Activated CD8-positive, alpha-beta memory T cell treated with anti-CD3 and anti-CD28 coated beads, Interleukin-2, amount 50 U/mL, for 48 hours (primary cell): ENCODE measurements at places on chromosomes 4 and X.

DNA sequence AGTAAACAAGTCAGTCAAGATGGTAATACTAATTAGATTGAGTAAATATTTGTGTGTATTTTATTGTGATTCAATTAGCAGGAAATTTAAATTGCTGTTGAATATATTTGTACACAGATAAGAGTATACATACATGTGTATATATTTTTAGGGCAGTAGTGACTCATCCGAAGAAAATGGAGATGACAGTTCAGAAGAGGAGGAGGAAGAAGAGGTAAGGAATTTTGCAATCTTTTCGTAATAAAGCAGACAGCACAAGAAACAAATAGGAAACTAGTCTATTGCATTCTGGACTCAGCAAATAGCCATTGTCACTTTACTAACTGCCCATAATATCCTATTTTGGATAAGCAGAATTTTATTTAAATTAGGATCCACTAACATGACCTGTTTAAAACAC is 6.6 kb downstream of the IBSP start:
- no peak for DNase-seq

- no peak for DNase-seq
These were observed 16.4 kb downstream of the BANK1 start for GRCh38 chr4:101806914-101807313.

DNA sequence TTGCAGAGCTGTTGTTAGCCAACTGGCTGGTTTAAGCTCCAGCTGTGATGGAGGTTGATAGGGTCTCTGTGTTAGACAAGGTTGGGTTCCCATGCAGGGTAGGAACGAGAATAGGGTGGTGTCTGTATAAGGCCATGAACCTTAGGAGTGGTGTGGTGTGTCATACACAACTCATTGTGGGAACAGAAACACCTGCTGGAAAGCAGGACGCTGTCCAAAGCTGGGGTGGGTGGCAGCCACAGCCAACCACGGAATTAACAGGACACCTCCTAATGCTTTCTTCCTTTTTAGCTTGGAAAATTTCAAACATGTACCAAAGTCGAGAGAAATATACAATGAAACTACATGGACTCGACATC is 94.4 kb downstream of the ARHGAP10 start:
- no peak for DNase-seq

GRCh38 chrX:71068044-71068918 is at the start of gene SNX12:
SNX12 (minus strand) TSS chrX:71068334; CDS start chrX:71068306, 28 bp downstream.
- DNase-seq: peak; percentile 88

- DNase-seq: no peak
These were observed 53.4 kb downstream of the LDB2 start for GRCh38 chr4:16844816-16845586.

DNA sequence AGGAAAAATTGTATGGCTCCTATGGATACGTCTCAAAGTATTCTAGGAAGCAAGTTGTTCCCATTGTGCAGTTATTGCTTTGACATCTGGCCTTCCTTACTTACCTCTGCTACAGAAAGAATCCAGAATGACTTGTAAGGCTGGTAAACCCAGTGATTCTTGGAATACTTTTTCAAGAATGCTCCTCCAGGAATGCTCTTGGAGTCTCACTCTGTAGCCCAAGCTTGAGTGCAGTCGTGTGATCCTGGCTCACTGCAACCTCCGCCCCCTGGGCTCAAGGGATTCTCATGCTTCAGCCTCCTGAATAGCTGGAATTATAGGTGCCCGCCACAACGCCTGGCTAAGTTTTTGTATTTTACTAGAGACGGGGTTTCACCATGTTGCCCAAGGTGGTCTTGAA is 38.1 kb downstream of the GAB1 start:
- no peak for DNase-seq

- no peak for DNase-seq
These were observed 13.7 kb downstream of the KLKB1 start for GRCh38 chr4:186240848-186241491.

- peak; percentile 65 for DNase-seq
These were observed 63.3 kb downstream of the AFAP1 start for GRCh38 chr4:7876201-7876875.

DNA sequence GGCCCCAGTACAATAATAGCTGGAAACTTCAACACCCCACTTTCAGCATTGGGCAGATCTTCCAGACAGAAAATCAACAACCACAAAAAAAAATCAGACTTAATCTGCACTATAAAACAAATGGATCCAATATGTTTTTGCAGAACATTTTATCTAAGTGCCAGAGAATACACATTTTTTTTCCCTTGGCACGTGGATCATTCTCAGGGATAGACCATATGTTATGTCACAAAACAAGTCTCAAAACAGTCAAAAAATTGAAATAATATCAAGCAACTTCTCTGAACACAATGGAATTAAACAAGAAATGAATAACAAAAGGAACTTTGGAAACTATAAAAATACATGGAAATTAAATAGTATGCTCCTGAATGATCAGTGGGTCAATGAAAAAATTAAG is 576.3 kb downstream of the PCDH19 start:
- DNase-seq: no peak

DNA sequence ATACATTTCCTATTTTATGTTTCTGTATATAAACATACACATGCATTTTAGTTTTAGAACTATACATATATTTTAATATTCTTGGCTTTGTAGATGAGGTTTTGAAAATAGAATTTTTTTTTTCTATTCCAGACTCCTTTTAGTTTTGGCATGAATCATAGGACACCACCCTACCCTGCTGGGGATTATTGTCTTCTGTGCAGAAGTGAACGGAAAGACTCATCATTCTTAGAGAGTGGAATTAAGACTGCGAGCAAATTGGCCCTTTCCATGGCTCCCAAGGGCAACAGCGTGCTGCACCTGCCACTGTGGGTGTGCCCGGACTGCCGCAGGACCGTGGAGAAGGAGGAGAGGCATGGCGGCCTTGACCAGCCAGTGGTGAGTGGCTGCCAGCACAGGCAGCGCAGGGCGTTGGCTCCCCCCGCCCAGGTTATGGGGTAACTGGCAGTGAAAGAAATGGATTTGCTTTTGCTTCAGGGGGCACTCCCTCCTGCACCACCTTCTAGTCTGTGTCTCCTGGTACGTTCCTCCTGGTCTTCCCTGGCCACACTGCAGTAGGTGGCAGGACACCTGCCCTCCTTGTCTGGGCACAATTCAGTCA is 59.6 kb downstream of the FAM193A start:
- DNase-seq: no peak

GRCh38 chrX:112341598-112341997 is 259.0 kb upstream of the TRPC5 start:
- DNase-seq: no peak

DNA sequence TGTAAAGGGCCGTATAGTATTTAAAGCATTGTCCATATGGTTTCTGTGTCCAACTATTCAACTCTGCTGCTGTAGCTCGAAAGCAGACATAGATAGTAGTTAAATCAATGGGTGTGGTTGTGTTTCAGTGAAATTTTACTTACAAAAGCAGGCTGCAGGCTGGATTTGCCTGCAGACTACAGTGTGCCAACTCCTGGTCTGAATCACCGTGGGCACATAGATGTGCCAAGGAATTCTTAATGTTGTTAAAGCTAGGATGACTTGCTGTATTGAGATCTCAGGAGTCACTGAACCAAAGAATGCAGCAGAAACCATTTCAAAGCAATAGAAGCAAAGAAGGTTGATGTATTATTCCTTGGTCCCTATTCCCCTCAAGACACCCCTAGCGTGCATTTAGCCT is 379.0 kb downstream of the STIM2 start:
- DNase-seq: no peak

GRCh38 chrX:46298821-46299220 is 246.4 kb downstream of the ZNF674 start:
- no peak for DNase-seq

- DNase-seq: no peak
These were observed 19.1 kb upstream of the CXCL6 start for GRCh38 chr4:73817341-73817740.

- no peak for DNase-seq
These were observed 350.8 kb upstream of the GRIA3 start for GRCh38 chrX:122833230-122833629.

DNA sequence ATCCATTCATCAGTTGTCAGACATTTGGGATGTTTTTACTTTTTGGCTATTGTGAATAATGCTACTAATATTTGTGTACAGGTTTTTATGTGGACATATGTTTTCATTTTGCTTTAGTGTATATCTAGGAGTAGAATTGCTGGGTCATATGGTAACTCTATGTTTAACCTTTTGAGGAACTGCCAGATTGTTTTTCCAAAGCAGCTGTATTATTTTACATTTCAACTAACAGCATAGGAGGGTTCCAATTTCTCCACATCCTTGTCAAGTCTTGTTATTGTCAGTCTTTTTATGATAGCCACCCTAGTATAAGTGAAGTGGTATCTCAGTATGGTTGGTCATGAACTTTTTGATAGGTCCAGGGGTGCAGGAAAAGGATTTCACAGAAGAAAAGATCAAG is 114.5 kb upstream of the FAM9C start:
- no peak for DNase-seq

DNA sequence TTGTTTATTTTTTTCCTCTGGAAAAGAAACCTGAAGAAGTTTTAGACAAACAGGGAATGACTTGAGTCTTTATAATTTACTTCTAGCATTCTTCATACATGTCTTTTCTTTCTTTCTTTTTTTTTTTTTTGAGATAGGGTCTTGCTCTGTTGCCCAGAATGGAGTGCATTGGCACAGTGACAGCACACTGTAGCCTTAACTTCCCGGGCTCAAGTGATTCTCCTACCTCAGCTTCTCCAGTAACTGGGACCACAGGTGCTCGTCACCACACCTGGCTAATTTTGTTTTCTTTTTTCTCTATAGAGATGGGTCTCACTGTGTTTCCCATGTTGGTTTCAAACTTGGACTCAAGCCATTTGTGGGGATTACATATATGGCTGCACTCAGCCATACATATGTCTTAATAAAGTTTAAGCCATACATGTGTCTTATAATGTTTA is 71.8 kb downstream of the RAPGEF2 start:
- no peak for DNase-seq

- peak; percentile 78 for DNase-seq
These were observed 27.8 kb downstream of the ELF4 start for GRCh38 chrX:130082244-130083106.

GRCh38 chrX:123072686-123073385 is 111.2 kb upstream of the GRIA3 start:
- no peak for DNase-seq

DNA sequence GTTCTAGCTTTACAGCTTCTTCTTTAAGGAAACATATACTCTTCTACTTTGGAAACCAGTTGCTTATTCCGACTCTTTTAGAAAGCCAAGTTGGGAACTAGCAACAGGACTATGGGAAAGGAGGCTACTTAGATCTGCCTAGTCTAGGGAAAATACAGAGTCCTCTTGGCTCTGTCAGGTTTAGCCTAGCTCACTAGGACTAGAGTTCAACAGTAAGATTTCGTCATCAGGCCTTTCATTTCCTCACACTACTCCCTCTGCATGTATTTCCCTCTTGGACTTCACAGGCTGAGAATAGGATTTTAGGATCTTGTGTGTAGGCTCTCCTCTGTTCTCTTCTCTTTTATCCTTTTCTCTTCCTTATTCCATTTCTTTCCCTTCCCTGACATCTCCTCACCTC is 409.8 kb downstream of the AR start:
- no peak for DNase-seq

DNA sequence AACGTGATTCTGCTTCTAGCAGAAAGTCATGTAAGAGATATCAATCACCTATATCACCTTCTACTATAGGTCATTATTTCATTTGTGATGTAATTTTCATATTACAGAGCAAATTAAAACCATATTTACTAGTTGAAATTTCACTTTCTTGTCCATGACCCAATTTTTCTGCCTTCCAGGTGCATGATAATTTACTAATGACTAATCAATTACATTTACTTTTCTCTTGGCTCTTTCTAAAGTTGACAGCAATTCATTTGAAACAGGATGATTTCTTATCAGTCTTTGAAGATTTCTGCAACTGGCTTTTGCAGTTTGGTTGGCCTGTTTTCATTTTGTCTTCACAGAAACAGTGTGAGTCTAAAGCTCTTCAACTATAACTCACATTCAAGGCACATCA is 81.4 kb downstream of the ZAR1 start:
- DNase-seq: no peak

- DNase-seq: no peak
These were observed 231.9 kb upstream of the BCOR start for GRCh38 chrX:40329616-40330015.
